Esophagus squamous epithelium (tissue), 5 donors: ENCODE measurements at places on chromosomes 1 and 21. TPM values are rescaled to one million over a fixed set of nuclear protein-coding genes. Genes with fewer than 3 reads are reported as not detected.

DNA sequence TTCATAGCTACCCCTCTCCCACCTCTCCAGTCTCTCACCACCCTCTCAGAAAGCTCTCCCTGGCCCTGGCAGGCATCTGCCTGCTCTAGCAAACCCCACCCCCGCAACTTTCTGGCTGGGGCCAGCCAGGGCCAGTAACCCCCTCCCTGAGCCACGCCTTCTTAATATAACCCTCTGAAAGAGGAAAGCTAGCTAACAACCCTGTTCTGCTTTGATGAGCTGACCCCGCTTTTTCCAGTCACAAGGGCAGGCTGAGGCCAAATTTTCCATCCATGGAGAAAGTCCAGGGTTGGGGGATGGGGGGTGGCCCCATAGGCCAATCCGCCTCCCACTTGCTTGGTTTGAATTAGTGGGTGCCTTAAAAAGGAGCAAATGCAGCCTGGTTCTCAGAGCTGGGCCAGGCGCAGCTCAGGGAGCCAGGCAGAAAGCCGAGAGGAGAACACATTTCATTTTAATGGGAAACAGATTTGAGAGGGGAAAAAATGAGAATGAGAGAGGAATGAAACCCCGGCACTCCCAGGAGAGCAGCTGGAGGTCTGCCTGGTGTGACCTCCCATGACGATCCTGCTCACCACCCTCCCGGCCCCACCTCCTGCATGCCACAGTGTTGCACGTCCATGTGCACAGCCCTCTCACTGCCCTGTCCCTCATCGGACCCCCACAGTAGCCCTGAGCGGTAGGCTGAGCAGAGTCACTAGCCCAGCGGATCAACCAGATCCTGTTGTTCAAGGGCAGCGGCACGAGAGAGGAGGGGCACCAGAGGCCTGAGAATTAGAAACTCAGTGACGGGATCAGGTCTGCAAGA is 62.3 kb downstream of the OPTC start:
- no peak for DNase-seq

DNA sequence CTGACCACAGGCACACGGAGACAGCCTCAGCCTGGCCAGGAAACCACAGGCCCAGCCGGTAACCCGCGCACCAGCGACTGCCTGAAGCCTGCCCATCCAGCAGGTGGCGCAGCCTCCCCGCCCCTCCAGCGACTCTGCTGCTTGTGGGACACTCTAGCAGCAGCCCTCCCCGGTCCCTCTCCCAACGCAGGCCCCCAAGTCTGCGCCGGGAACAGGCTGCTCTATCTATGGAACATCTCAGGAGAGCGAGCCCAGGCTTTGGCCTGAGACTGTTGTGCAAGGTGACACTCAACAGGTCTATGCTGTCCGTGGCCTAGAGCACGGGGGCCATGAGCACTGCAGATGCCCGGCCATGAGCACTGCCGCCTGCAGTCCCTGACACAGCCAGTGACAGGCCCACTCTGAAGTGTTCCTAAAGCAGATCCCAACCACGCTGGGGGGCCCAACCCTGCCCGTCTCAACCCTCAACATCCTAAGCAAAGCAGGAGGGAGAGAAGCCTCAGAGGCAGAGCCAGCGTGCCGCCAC is 28.4 kb downstream of the WDR4 start:
- DNase-seq, result no peak

The USP1 gene
- 14.6 TPM for total RNA-seq

The SUSD4 gene
- total RNA-seq, result 48.3 TPM

GRCh38 chr21:14740116-14740515 is 194.0 kb upstream of the SAMSN1 start:
- no peak for DNase-seq

DNA sequence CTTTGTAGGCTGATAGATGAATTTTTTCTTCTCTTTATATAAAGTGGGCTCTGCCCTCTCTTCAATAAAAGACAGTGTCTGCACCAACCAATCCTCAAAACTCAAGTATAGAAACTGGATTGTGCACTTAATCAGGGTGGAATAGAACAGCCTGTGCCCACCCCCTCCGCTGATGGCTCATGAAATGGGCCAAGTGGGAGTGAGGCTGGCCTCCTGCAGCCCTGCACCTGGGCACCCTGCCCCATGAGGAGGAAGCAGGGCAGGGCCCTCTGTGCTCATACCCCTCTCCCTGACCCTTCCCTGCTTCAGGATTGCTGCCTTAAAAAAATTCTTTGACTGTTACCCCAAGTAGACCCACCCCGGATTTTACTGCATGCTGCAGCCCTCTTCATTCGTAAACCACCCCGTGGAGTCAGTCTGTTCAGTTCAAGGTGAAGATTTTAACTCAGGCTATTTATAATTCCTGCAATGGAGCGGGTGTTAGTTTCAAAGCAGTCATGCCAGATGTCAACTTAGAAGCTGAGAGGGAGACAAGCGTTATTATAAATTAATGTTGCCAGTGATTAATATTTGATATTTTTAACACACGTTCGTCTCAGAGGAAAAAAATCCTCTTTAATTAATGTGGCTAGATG is 15.8 kb downstream of the PROK1 start:
- no peak for DNase-seq

GRCh38 chr1:227789084-227790033 is 26.1 kb upstream of the PRSS38 start:
- no peak for DNase-seq

GRCh38 chr1:117680316-117681002 is 74.6 kb downstream of the TENT5C start:
- no peak for DNase-seq

The FCAMR gene
- not detected for total RNA-seq

GRCh38 chr1:200409203-200409760 is 554 bp downstream of the ZNF281 start:
- no peak for DNase-seq

The OR10K2 gene
- not detected for total RNA-seq

DNA sequence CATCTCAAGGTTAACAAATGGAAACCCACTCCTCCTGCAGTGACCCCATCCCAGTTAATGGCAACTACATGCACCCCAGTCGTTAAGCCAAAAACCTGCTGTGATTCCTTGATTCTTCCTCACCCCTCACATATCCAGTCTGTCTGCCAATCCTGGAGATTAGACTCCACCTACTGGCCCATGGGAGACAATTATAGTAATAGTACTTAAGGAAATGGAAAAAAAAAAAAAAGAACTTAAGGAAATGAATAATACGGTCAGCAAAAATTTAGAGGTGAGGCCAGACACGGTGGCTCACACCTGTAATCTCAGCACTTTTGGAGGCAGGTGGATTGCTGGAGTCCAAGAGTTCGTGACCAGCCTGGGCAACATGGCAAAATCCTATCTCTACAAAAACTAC is 7.0 kb downstream of the NOL9 start:
- no peak for DNase-seq

DNA sequence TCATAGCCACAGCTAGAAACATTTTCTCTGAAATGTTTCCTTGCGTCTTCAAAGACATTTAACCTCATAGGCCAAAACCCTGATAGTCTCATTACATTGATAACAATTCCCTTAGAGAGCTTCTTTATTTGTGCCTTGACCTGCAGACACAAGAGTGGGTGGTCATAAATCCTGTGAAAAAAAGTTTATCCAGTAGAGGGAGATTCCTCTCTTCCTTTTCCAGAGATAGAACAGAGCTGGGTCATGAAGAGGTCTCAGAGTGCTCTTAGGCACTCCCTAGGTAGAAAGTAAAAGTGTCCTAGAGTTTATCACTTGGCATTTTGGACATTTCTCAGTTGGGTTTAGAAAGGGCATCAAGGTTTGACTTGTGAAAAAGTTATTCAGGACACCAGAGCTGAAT is 426.1 kb downstream of the NUF2 start:
- no peak for DNase-seq

GRCh38 chr1:77401384-77401783 is 119.6 kb downstream of the AK5 start:
- no peak for DNase-seq

The CYP4A22 gene
- total RNA-seq, result not detected

- DNase-seq, result no peak
Observed at GRCh38 chr1:241022366-241022765, 334.6 kb downstream of the RGS7 start.

The CD164L2 gene
- total RNA-seq, result 15.4 TPM

DNA sequence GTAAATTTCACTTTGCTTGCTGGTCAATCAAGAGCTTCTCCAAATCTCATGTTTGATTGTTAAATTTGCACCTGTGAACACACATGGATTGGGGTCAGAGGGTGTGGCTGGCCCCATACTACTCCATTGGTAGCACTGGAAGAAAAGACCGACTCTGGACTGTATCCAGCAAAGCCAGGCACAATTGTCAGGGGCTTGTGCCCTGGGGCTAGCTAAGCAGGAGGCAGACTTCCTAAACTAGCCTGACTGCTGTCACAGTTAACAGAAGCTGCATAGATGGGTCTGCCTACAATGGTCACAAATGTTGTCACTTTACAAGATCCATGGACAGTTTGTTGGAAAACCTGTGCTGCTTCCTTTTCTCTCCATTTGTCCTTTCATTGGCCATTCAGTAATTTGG is 421.0 kb downstream of the DSCAM start:
- DNase-seq, result no peak

The PLCH2 gene
- total RNA-seq, result 34.3 TPM

GRCh38 chr1:201697174-201697573 is 131.8 kb upstream of the IPO9 start:
- no peak for DNase-seq

DNA sequence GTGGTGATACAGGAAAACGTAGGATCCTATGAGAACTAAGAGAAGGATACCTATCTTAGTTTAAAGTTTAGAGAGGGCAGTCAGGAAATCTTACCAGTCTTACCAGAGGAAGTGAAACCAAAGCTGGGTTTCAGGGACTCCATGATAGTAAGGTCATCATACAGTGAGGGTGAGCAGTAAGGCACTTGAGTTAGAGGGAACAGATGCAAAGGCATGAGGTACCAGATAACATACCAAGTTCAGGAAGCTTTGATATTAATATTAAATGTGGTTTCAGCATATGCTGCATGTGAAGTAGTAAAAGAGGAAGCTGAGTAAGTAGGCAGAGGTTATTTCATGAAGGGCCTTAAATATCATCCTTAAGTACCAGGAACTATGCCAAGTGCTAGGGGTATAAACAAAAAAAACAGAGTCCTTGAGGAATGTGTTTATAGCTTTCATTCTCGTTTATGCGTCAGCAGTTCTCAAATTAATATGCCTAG is 16.9 kb downstream of the ATG4C start:
- DNase-seq, result no peak

DNA sequence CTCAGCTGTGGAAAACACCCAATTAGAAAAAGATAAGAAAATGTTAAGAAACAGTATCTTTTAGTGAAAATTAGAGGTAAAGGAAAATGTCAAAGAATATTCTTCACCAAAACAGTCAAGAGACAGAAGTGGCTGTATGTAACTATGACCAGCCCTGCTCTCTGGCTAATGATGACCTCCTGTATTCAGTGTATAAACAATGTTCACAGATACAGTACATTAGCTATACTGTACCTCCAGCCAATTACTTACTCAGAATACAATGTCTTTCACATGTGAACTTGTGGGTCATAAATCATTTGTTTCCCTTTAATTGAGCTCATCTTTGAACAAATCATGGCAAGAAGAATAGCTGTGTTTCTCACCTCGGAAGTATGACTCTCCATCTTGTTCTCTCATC is 432.0 kb downstream of the LMO4 start:
- no peak for DNase-seq

- DNase-seq, result no peak
Observed at GRCh38 chr1:194598098-194598497, 1411.7 kb upstream of the B3GALT2 start.

- no peak for DNase-seq
Observed at GRCh38 chr21:38544661-38545060, 46.4 kb upstream of the ERG start.

GRCh38 chr1:89548122-89548857 is 23.7 kb downstream of the LRRC8B start:
- no peak for DNase-seq

The RGSL1 gene
- total RNA-seq, result not detected

The TRIM46 gene
- 0.30 TPM for total RNA-seq

The C1QTNF12 gene
- total RNA-seq, result 1.7 TPM

DNA sequence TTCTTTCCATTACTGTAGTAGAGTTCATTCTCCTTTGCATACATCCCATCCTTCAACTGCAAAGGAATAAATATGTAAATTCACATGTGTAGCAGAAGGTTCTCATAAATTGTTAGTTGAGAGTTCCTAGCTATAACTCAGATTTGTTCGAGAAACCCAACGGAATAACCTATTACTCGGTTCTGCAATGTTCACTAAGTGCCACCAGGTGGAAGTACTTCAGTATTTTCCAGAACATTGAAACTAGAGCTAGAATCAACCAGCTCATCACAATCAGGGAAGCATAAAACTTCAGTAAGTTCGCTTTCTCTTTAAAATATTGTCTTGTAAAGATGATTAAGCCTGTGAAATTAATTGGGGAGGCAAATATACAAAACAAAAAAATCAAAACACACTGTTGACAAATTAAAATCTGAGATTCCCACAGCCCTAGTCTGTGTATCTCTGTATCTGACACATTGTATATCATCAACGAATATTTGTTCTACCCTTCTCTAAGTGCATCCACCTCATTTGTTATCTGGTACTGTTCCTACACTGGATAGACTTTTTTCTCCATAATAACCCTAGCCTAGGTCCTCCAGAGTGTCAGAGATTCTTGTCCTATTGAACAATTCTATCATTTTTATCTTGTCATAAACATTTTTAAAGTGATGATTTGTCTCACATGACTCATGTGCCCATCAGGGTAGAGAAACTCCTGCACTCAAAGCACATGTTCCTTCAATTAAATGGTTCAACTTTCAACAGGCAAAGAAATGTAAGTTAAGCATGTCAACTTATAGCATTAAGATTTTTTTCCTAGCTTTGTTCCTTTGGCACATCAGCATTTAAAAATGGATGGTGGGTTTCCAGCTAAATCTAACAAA is 31.9 kb downstream of the MROH9 start:
- no peak for DNase-seq

The VSIG8 gene
- total RNA-seq, result 2.1 TPM

The RHCE gene
- not detected for total RNA-seq

The HES3 gene
- total RNA-seq, result not detected

- no peak for DNase-seq
Observed at GRCh38 chr1:188723332-188724020, 1754.2 kb downstream of the BRINP3 start.

DNA sequence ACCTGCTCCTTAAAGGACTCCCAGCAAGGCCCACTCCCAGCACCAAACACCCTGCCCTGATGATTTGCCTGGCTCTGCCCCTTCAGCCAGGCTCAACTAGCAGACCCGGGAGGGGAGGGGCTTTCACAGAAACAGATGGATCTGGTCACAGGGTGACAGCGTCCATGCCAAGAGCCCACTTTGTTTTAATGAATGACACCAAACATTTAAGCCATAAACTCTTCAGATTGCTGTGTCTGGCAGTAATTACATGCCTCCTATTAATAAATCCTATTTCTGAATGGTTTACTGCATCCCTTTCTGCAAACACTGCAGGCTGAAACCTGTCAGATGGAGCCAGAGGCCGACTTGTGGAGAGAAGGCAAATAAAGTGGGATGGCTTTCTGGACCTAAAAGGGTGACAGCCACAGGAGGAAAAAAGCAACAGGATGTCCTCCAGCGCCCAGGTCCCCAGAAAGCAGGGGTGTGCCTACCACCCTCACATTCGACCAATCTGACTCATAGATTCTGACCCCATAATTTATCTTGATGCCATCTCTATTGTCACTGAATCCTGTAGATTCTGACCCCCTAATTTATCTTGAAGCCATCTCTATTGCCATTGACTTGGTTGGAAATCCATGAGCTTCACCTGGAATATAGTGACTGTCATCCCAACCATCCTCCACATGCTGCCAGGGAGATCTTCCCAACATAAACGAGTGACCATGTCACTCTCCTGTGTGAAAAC is 200.9 kb downstream of the PLPP3 start:
- DNase-seq, result no peak

GRCh38 chr21:35359076-35359475 is 310.0 kb upstream of the RUNX1 start:
- DNase-seq, result no peak

The CTTNBP2NL gene
- 23.3 TPM for total RNA-seq

The PAX7 gene
- total RNA-seq, result not detected
